ENCODE measurements at places on chromosomes 12 and 14. TPM values are rescaled to one million over a fixed set of nuclear protein-coding genes. Genes with fewer than 3 reads are reported as not detected.
A peak's percentile ranks its signal among the peaks of the same experiment; 100 is the strongest.

DNA sequence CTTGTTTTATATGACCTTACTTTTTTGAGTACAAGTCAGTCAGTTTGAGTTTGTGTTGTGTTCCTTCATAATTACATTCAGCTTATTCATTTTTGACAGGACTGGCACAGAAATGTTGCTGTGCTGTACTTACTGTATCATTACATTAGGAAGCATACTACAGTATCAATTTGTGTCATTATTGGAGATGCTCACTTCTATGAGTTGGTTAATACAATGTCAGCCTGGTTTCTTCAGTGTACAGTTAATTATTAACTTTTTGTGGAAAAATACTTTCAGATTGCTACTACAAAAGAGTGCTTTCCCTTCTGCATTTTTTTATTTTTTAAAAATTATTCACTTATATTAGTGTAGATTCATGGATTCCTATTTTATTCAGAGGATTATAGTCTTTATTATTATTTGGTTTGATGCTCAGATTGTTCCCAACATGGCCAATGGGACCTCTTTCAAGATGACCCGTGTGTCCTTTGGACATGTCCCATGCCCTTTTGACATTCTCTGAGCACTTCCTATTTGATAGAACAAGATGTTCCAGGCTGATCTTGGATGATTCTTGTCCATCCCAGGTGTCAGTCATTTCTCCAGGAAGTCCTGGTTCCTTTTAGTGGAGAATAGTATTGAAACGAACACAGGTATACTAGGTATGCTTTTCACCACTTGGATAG, 66.6 kb downstream of the MON2 start:
- peaks cover 5% of the 10 kb centered on the region for H3K4me1 ChIP-seq
- H3K27ac ChIP-seq = no peak overlapping the region
- no peaks in the 10 kb centered on the region for H3K27me3 ChIP-seq
- no peak for DNase-seq
- no peak overlapping the region for H3K4me3 ChIP-seq
- peaks cover 24% of the 10 kb centered on the region for H3K36me3 ChIP-seq

The NELL2 gene
- total RNA-seq = 99.7 TPM

The TAC3 gene
- total RNA-seq = 0.54 TPM

The MARK3 gene
- total RNA-seq = 68.4 TPM

GRCh38 chr12:89836026-89836425, 127.4 kb upstream of the ATP2B1 start:
- no peak for DNase-seq
- H3K4me1 ChIP-seq = peaks cover 2% of the 10 kb centered on the region
- H3K27me3 ChIP-seq = no peaks in the 10 kb centered on the region
- no peak overlapping the region for H3K27ac ChIP-seq
- H3K36me3 ChIP-seq = no peaks in the 10 kb centered on the region

GRCh38 chr14:105166571-105167302, 1.8 kb downstream of the JAG2 start:
- DNase-seq = no peak
- no peaks in the 10 kb centered on the region for H3K36me3 ChIP-seq
- H3K4me1 ChIP-seq = peaks cover 2% of the 10 kb centered on the region
- peak overlapping the region; percentile 26 for H3K4me3 ChIP-seq
- H3K27ac ChIP-seq = no peak overlapping the region
- peaks cover 19% of the 10 kb centered on the region for H3K27me3 ChIP-seq

The ADCY6 gene
- total RNA-seq = not detected

The TBK1 gene
- total RNA-seq = 14.0 TPM

- no peaks in the 10 kb centered on the region for H3K36me3 ChIP-seq
- no peaks in the 10 kb centered on the region for H3K27me3 ChIP-seq
- no peak overlapping the region for H3K27ac ChIP-seq
- peaks cover 10% of the 10 kb centered on the region for H3K4me1 ChIP-seq
- DNase-seq = no peak
Measured at GRCh38 chr14:76902591-76902990, 76.4 kb downstream of the LRRC74A start.

The LRP1 gene
- total RNA-seq = 1.9 TPM

The TBC1D30 gene
- 0.40 TPM for total RNA-seq

DNA sequence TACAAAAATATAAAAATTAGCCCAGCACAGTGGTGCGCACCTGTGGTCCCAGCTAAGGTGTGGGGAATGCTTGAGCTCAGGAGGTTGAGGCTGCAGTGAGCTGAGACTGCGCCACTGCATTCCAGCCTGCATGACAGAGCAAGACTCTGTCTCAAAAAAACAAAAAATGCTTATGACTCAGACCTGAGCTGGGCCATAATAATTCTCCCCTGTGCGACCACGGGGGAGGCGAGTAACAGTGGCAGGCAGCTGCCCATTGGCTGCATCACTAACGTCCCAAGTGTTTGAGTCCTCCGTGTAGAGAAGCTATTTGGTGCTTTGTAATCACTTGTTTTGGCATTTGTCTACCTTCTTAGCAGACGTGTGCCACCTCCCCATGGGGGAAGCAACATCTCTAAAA, 24.9 kb downstream of the PSMC1 start:
- H3K27me3 ChIP-seq = no peaks in the 10 kb centered on the region
- no peak overlapping the region for H3K4me3 ChIP-seq
- no peak overlapping the region for H3K27ac ChIP-seq
- DNase-seq = no peak

GRCh38 chr14:66141733-66142132, 344.4 kb upstream of the CCDC196 start:
- no peaks in the 10 kb centered on the region for H3K36me3 ChIP-seq
- no peak overlapping the region for H3K27ac ChIP-seq
- H3K4me1 ChIP-seq = no peaks in the 10 kb centered on the region
- peaks cover 2% of the 10 kb centered on the region for H3K27me3 ChIP-seq

All from activated CD8-positive, alpha-beta T cell treated with anti-CD3 and anti-CD28 coated beads for 36 hours (primary cell).